ENCODE measurements at places on chromosomes 1 and 21.

GRCh38 chr1:228983661-228984060, 248.4 kb downstream of the RHOU start:
- no peak for ATAC-seq

- no peak for ATAC-seq
These were observed 29.3 kb upstream of the HSD3B1 start for GRCh38 chr1:119477710-119478109.

DNA sequence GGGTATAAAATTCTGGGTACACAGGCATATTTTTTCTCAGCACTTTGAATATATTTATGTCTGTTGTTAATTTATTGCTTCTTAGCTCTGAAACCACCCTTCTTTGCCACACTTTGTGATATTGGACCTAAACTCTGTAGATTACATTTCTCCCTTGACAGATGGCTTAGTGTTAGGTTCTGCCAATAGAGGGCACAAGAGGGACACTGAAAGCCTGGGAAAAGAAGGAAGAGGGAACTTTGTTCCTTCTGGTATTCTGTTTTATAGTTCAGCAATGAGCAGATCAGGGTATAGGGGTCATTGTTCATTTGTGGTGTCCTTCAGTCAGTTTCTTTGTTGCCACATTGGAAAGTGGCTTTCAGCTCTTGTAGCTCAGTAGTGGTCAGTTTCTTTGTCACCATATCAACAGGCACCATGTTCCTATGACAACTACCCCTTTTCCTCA, 423.5 kb upstream of the PROX1 start:
- no peak for ATAC-seq

- ATAC-seq, result no peak
These were observed 81.4 kb downstream of the ASTN1 start for GRCh38 chr1:177082855-177083693.

GRCh38 chr21:43882952-43883545, 18.0 kb downstream of the AGPAT3 start:
- ATAC-seq, result no peak

All from activated CD4-positive, CD25-positive, alpha-beta regulatory T cell treated with anti-CD3 and anti-CD28 coated beads, Interleukin-2, amount 50 U/mL, for 24 hours (primary cell).